ENCODE measurements at places on chromosomes 5 and 9. TPM values are rescaled to one million over a fixed set of nuclear protein-coding genes. Genes with fewer than 3 reads are reported as not detected.

The PCDHA3 gene
- total RNA-seq, result 0.11 TPM

The ZDHHC11B gene
- total RNA-seq, result 5.5 TPM

The FGD3 gene
- 2.6 TPM for total RNA-seq

The ZNG1A gene
- 15.5 TPM for total RNA-seq

DNA sequence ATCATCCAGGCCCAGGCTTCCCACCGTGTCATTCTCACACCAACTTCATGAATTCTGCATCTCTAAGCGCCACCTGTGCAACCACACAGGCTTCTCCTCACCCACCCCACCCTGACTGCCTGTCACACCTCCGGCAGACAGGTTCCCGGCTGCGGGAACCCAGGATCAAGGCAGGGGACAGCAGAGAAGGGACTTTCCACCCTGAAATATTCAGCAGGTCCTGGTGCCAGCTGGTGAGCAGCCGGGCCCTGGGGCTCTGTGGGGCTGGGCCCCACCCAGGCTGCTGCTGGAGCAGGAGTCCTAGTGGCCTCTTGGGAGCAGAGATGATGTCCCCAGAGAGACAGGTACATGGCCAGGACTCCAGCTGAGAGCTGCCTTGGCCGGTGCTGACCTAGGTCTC lies 12.7 kb downstream of the ANXA6 start:
- DNase-seq, result no peak

DNA sequence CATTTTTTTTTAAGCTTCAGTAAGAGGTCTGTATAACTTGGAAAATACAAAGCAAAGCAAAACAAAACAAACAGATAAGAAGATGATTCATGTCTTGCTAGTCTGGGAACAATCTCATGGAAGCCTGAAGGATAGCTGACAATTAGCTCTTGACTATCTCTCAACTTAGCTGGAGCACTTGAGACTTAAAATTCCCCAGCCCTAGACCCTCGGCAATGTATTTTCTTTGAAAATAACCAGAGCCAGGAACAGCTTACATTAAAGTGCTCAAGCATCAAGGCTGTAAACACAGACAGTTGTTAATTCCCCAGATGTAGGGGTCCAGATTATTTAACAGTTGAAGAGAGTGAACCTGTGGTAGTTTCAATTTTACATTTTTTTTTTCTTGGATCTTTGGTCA lies 82.9 kb downstream of the TMEM252 start:
- DNase-seq, result no peak

GRCh38 chr5:112878760-112879159 lies 17.7 kb downstream of the SRP19 start:
- DNase-seq, result no peak

GRCh38 chr5:150505816-150506215 lies 2.1 kb upstream of the NDST1 start:
- DNase-seq, result no peak

DNA sequence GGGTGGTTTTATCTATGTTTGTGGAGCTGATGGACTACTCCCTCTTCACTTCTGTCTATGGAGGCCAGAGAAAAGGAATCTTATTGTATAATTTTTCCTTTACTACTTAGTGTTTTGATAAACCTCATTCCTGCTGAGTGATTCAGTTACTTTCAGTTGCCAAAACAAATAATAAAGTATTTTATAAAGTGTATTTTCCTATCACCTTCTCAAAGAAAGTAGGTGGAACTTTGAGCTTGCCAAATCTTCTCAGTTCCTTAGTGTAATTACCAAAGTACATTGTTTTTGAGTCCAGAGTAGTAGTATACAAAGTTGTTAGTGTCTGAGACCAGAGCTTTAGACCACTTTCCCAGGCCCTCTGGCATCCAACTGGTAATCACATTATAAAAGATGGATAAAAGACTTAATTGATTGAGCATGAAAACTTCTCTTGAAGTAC lies 13.5 kb downstream of the RABGAP1 start:
- DNase-seq, result no peak

DNA sequence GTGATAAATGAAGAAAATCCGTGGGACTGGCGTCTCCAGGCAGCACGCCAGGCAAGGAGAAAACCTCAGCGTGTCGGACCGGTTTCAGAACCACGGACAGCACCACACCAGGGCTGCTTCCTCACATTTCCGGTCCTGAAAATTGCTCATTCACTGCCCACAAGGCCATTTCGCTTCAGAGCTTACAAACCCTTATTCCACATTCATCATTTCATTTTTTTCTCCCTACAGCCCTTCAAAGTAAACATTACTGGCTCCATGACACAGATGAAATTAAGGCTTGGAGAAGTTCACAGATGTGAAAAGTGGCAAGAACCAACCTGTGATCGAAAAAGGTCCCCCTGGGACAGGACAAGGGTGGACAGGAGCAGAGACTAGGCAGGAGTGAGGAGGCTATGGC lies 1.5 kb upstream of the GPRIN1 start:
- no peak for DNase-seq

- no peak for DNase-seq
These were observed 536.3 kb upstream of the PTPRD start for GRCh38 chr9:11149065-11149464.

DNA sequence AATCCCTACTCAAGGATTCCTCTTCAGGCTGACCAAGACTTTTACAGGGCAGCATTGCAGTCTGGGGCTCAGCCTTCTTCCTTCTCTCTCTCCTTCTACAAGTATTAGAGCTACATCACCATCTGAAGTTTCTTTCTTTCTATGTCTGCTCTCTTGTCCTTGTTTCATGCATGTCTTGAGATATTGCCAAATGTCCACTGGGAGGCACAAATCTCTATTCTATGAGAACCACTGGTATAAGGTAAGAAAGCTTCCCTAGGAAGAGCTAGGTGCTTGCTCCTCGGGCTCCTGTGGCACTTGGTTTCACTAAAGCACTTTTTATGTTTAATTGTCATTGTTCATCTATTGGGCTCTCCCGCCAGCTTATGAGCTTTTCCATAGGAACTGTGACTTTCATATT lies 289.2 kb upstream of the PCSK5 start:
- DNase-seq, result no peak
